ENCODE measurements at places on chromosomes 7 and 10.

DNA sequence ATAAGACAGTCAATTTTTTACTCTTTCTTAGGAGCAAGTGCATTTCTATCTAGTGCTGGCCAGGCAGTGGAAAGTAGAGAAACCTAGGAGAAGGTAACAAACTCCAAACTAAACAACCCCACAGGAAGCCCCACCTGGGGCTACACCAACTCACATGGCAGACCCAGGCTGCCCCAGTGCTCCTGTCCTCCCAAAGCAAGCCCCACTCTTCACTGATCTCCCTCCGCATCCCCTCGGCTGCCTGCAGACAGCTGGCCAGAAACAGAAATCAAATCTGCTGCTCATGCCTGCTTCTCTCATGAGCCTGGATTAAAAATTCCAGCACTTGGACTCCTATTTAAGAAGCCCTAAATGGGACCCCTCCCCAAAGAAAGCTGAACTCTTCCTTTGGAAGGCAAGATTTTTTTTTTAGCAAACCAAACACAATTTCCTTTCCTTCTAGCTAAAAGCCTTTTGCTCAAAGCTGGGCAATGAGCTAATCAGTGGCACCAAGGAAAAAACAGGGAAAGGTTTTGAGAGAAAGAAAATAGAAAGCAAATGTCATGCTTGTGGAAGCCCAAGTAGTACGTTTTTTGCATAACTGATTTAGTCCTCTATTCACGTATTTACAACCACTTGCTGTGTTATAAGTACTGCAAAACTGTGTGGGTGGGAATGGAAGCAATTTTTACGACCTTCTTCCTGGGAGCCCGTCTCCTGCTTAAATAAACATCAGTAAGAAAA lies 10.8 kb downstream of the PDE1C start:
- no peak for DNase-seq

GRCh38 chr10:44873160-44873559 lies 38.0 kb upstream of the TMEM72 start:
- DNase-seq = no peak

DNA sequence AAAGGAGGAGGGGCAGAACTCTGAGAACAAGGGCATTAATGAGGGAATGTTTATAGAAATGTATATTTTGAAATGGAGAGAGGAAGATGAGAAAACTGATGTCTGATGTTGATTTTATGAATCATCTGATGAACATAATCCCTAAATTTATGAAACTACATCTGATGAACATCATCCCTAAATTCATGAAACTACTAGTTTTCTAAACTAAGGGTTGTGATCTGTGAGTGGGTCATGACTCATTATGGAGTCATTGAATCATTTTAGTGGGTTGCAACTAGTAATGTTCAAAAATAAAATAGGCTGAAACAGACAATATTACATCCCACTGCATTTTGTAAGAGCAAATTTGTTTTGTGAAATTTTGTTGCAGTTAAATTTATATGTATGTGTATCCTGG lies 442.6 kb upstream of the TEX47 start:
- DNase-seq = no peak

- DNase-seq = no peak
Measured at GRCh38 chr7:23184709-23185359, 3.0 kb downstream of the NUP42 start.

GRCh38 chr7:94579470-94579869 lies 69.9 kb downstream of the CASD1 start:
- DNase-seq = no peak

GRCh38 chr10:97506199-97506991 lies 7.7 kb downstream of the UBTD1 start:
- DNase-seq = no peak

DNA sequence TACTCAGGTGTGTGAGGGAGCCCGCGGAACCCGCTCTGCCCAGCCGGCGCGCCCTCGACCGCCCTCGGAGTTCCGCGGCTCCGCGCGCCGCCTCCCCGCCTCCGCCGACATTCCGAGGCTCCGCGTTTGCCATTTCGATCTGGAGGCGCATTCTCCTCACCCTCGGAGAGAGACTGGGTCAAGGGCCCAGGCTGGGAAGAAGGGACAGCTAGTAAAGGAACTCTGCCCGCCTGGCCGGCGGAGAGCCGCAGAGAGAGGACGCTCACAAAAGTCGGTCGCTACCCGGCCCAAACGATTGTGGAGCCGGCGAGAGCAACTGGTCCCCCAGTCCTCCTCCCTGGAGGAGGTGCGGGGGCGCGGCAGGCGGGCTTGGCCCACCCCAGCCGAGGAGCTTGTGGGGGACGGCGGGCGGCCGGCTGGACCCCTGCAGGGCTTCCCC lies 74.5 kb upstream of the LEP start:
- no peak for DNase-seq

DNA sequence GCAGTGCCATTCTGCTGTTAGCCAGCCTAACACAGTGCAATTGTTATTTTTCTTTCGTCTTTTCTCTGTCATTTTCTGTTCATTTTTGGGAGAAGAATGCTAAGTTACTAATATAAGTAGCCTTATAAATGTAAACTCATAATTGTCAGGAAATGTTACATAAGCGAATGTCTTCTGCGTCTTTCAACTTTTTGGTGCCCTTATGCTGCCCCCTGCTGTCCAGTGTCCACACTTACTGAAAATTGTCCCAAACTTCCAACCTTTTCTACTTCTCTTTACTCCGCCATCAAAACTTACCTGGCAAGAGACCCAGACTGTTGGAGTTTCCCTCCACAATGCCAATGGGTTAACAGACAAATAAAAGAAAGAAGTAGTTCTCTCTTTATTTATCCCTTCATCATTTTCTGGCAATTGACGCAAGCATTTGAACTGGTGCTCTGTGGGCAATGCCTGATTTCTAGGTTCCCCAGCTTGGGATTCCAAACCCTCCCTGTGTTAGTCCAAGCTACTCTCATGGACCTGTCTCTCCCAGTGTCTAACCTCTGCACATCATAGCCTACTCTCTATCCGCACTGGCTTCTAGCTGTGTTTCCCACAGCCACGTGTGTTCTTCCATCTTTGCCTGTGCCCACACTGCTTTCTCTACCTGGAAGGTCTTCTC lies 21.0 kb upstream of the EPC1 start:
- peak; percentile 72 for DNase-seq

- DNase-seq = no peak
Measured at GRCh38 chr7:101395376-101395775, 32.7 kb downstream of the COL26A1 start.

DNA sequence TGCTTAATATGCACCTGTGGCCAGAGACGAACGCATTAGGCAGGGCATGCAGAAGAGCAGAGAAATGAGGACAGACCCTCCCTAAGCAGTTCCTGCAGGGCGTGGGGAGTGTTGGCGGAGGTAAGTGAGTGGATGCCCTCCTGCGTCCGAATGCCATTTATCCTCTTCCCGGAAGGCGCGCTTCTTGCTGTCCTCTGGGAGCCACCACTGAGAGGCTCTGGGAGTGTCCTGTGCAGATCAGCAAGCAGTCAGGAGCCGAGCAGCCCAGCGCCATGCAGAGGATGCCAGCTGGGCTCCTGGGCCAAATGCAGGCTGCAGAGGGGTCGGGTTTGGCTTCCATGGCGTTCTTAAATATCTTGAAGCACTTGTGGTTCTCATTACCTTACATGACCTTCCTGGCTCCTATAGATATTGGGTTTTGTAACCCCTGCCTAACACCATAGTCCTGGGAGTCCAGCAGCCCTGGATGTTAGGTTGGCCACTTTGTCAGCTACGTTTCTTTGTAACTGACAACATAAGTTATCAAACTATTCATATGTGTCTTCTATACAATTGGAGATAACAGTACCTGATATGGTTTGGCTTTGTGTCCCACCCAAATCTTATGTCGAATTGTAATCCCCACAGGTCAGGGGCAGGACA lies 30.0 kb upstream of the SLIT1 start:
- DNase-seq = no peak

DNA sequence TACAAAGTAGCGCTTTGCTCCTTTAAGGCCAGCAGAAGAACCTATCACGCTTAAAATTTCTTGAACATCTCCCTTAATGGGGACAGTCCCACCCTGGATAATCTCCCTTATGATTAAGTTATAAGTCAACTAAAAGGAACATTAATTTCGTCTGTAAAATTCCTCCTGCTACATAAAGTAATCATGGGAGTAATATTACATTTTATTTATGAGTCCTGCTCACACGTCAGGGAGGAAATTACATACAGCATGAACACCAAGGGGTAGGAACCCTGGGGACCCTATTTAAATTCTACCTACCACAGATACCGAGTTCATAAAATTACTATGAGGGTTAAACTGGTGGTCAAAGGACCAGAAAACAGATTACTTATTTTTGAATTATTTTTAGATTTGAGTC lies 926.6 kb upstream of the MBL2 start:
- no peak for DNase-seq

DNA sequence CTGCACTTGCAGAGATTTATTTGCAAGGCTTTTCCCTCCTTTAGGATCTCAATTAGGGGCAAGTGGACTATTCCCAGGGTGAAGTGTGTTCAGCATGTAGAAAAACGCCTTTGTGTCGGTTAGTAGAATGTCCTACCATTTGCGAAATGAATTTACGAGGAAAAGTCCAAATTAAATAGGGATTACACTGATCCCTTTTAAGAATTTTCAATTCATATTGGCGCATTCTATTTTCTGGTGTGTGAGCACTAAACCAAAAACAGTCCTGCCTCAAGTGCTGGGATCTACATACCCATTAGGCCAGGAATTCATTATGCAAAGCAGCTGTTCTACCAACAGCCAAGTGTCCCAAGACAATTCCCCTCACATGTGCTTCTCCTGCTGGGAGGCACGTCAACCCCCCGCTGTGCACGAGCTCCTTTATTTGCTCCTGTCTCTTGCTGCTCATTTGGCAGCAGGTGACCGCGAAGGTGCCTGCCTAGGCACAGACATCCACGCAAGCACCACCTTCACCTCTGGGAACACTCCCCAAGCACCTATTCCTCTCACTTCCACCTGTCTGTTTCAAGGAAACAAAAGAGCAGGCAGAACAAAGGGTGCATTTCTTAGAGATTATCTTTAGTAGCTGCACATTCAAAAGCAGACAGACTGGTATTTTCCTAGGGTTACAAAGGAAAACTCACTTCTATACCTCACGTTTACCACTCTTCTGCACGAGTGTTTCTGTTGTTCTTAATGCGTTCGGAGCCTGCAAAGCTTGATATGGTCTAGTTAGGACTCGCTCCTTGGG lies 134.6 kb upstream of the FGFR2 start:
- no peak for DNase-seq

DNA sequence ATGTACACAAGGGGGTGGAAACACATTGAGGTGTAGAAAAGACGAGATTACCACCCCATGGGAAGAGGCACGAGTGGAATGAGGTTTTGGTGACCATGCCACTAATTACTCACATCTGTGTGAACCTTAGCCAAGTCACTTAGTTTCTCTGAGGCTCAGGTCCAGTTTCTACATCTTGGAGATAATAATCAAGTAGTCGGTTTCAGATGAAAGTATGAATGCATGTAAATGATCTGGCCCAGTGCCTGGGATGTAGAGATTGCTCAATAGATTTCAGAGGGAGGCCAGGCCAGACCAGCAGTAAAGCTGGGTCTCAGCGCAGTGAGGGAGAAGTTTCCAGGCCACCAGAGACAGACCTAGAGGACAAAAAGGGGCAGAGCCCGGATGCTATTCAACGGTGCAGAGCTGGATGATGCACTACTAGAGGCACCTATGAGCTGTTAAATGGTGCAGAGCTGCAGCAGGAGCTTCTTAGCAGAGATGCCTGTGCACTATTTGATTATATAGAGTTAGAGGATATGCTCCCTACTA lies 725.1 kb downstream of the GRID1 start:
- DNase-seq = no peak

GRCh38 chr7:27224983-27225934 lies 17.3 kb upstream of the EVX1 start:
- no peak for DNase-seq

GRCh38 chr10:75894761-75895160 lies 463.3 kb downstream of the LRMDA start:
- no peak for DNase-seq

DNA sequence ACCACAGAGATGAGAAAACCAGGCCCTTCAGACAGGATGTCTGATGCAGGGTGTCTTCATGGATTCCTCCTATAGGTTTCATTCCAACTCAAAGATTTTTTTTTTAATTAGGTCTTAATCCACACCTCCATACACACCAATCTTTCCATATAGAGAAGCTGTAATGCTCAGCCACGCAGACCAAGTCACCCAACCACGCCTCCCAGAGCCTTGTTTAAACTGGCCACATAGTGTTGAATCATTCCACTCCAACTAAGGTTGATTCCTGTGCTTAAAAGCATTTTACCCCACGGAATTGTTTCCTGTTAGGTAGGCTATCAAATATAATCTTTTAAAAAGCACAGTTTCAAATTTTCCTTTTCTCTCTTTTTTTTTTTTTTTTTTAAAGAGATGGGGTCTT lies 153.6 kb downstream of the TYW1B start:
- DNase-seq = no peak

GRCh38 chr10:28533186-28533564 lies 257 bp downstream of the WAC start:
- DNase-seq = no peak

GRCh38 chr7:94008537-94008936 lies 4.4 kb upstream of the BET1 start:
- no peak for DNase-seq

DNA sequence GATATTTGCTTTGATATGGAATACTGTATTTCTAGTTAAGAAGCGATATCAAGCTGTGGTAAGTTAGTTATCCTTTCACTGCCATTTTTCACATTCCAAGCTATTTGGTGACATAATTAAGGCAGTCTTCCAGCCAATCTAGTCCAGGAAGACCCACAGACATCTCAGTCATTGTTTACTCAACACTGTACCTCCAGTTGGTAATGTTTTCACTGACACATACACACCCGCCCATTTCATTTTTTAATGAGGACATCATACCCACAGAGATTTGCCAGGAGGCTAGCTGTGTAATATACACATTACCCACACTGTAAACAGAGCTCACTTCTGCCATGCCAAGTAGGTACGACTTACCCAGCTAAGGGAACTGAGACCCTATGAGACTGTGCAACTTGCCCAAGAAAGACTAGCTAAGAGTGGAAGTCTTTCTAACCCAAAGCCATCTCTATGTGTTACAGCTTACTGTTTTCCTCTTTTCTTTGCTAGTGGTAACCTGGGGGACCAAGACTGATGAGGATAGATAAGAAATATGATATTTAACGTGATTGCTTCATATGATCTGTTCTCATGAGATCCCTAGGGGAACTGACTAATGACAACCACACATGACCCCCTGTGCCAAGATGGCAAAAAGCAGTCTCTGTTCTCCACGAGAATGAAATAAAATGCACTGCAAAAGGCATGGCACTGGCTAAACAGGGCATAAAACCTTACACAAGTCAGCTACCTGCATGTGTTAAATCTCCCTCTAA lies 179.0 kb downstream of the DGKI start:
- no peak for DNase-seq

- DNase-seq = no peak
Measured at GRCh38 chr7:148727501-148728278, 29.0 kb downstream of the CUL1 start.

DNA sequence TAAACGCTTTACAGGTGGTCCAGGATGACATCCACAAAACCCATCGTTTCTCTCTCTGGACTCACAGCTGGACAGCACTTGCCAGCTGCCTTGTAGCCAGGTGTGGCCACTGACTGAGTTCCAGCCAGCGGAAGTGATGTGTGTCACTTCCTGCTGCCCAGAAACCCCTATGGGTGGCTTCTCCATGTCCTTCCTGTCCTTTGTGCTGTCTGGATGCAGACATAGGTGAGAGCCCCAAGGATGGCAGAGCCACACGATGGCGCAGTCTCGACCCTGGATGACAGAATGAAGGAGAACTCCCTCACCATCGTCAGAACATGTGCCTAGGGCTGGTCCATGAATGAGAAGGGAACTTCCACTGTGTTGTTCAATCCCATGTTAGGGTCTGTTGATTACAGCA lies 22.1 kb downstream of the NMT2 start:
- no peak for DNase-seq

- DNase-seq = no peak
Measured at GRCh38 chr10:99965700-99966099, 44.0 kb downstream of the DNMBP start.
